Pulmonary artery endothelial cell (primary cell): ENCODE measurements at places on chromosomes 1 and 21. TPM values are rescaled to one million over a fixed set of nuclear protein-coding genes. Genes with fewer than 3 reads are reported as not detected.

UTS2 gene
- total RNA-seq = not detected in 2 replicates

GPR37L1 gene
- total RNA-seq = not detected in 2 replicates

PHC2 gene
- 80.6 and 84.7 TPM in 2 replicates for total RNA-seq

FRRS1 gene
- 1.4 and 3.0 TPM in 2 replicates for total RNA-seq

RAB42 gene
- 1.7 and 2.0 TPM in 2 replicates for total RNA-seq
